ENCODE measurements at places on chromosomes 3 and 15.

- peak; percentile 58 for DNase-seq
Measured at GRCh38 chr15:66704019-66704802, 2.2 kb downstream of the SMAD6 start.

GRCh38 chr15:70109531-70109930, 11.8 kb upstream of the TLE3 start:
- DNase-seq: no peak

DNA sequence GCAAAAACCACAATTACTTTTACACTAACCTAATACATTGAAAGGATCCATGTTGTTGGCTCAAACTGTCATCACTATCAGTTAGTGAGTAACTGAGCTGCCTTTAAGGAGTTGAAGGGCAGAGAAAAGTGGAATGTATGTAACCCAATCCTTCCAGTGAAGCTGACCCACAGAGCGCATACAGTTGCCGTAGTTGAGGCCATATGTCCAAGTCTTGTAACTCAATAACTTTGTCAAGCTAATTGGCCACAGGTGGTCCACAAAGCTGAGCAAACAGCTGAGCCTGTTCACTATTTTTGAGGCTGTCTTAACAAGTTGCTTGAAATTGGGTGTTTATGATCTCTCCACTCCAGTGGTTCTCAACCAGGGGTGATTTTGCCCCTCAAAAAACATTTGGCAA, 169.0 kb upstream of the SLC24A5 start:
- DNase-seq: no peak

- no peak for DNase-seq
Measured at GRCh38 chr3:177424521-177424920, 227.2 kb upstream of the TBL1XR1 start.

- no peak for DNase-seq
Measured at GRCh38 chr15:31843426-31844055, 186.8 kb upstream of the CHRNA7 start.

- no peak for DNase-seq
Measured at GRCh38 chr3:46862369-46863025, 747 bp downstream of the MYL3 start.

- no peak for DNase-seq
Measured at GRCh38 chr3:60650171-60650570, 601.1 kb downstream of the FHIT start.

GRCh38 chr3:14605744-14606143, 45.8 kb upstream of the CCDC174 start:
- no peak for DNase-seq

GRCh38 chr15:81596159-81596865, 222.3 kb upstream of the TMC3 start:
- DNase-seq: no peak

- no peak for DNase-seq
Measured at GRCh38 chr3:50266017-50266416, 2.9 kb upstream of the SEMA3B start.

DNA sequence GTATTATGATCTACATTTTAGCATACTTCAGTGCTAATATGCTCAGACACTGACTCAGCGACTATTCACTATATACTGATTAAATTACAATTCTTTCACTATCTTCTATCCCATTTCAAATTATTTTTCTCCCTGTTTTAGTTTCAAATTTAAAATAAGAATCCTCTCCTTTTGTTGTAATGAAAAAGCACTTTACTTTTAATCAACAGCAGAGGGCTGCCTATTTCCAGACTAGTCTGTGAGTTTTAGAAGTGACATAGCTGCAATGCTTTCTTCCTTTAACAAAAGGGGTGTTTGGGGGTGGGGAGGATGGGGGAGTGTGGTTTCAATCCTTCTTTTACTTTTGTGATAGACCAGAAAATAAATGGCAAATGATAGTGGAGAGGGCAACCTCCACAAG, 2.4 kb downstream of the NEDD4 start:
- no peak for DNase-seq

DNA sequence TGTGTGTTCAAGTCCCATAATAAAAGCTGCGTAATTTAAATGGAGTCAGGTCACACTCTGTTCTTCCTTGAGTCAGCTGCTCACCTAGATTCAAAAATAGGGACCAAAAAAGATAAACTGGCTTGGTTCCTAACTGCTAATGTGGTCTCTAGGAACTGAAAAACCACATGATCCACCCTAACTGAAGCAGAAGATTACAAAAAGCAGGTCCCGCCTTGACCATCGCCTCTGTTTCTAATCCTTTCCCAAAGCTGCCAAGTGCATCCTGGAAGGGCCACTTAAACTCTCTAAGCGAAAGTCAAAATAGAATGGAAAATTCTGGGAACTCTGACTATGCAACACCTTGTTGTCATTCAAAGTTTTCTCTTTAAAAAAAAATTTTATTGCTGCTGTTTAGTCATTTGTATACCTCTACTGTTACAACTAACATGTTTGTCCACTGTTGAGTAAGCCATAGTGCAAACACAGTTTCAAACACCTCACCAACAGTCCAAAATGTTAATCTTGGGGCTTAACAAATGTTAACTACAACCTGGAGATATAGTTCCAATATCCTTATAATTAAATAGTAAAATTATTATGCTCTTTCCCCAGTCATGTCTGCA, 88.9 kb upstream of the THBS1 start:
- DNase-seq: no peak

GRCh38 chr3:28743831-28744230, 395.2 kb upstream of the AZI2 start:
- DNase-seq: no peak

- no peak for DNase-seq
Measured at GRCh38 chr3:76900596-76900995, 139.3 kb upstream of the ROBO2 start.

GRCh38 chr3:133935843-133936769, 40.4 kb upstream of the RAB6B start:
- DNase-seq: no peak

DNA sequence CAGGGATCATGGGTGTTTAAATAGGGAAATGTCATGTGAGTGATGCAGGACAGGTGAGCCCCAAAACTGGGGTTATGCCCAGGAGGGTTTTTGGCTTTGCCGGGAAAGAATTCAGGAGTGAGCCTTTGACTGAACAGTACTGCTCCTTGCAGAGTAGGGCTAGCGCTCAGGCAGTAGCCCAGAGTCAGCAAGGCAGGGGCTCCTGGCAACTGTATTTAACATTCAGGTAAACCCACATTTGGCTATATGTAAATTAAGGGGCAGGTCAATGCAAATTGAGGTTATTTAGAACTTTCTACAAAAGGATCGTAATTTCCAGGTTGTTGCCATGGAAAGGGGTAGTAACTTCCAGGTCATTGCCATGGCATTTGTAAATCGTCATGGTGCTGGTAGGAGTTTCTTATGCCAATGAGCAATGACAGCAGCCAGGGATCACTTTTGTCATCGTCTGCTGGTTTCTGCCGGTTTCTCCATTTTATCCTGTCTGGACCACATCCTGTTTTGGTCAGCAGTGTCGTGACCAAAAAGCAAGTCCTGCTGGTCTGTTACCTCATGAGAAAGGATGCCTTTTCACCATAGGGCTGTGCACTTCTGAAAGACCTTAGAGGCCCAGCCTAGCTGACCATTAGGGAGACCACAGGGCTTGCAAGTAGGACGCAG, 24.3 kb downstream of the MTHFS start:
- DNase-seq: no peak

GRCh38 chr3:124116906-124117305, 125.0 kb upstream of the ROPN1 start:
- no peak for DNase-seq

DNA sequence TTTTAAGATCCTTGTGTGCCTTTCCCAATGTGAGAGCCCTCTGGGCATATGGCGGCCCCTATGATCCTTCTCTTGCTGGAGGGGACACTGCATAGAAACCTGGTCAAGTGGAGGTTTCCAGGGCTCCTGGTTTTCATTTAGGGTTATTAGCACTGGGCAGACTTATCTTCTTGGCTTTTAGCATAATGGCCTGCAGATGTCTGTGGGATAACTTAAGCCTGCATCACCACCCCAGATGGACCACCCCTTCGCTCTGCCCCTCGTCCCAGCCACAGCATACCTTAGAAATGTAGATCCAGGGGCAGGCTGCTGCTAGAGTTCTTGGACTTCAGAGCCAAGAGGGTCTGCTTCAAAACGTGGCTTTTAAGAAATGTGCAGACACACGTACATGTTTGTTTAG, 340.3 kb upstream of the CTDSPL start:
- DNase-seq: no peak

DNA sequence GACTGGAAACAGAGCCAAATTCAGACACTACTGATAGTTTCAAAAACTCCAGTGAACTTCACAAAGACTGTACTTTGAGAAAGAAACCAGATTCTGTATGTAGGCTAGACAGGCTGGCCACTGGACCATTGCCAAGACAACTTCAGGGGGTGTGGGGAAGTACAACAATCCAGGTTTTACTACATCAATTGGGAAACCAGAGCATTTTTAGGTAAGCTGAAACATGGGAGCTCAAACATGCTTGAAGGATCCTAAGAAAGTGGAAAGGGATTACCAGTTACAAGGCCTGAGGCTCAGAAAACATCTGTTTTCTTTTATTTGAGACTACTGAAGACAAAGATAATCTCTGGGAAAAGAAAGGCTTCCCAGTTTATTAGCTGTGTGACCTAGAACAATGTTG, 26.9 kb upstream of the ZNF280D start:
- no peak for DNase-seq

DNA sequence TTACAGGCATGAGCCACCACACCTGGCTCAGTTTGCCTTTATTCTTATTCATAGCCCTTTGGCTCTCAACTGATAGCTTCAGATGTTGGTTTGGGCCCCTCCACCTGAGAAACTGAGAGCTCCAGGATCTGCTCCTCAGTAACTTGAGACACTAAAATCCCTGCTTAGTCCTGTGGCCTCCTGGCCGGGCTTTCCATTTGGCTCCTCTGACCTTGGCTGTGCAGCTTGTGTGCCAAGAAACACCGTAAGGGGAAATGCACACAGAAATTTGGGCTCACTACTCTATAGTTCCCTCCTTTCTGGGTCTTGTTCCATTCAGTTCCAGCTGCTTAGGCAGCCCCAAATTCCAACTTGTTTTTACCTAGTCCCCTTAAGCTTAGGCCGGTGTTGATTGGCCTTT, 24.9 kb downstream of the NIPA2 start:
- no peak for DNase-seq

GRCh38 chr3:29758434-29759322, 477.8 kb downstream of the RBMS3 start:
- no peak for DNase-seq

DNA sequence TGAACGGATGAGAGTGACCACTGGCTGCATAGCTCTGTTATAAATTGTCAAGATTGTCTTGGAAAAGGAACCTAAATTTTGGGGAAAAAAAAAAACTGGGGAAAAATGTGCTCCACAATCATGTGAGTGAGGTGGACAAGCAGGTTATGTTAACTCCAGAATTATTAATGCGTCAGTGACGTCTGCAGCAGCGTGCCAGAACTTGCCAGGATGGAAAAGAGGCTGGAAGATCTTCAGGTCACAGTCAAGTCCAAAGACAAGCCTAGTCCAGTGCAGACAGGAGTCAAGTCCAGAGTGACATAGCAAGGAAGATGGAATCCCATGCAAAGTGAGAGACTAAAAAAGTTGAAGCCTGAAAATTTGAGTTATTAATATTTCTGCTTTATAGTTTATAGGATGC, 140.6 kb downstream of the RYR3 start:
- no peak for DNase-seq

DNA sequence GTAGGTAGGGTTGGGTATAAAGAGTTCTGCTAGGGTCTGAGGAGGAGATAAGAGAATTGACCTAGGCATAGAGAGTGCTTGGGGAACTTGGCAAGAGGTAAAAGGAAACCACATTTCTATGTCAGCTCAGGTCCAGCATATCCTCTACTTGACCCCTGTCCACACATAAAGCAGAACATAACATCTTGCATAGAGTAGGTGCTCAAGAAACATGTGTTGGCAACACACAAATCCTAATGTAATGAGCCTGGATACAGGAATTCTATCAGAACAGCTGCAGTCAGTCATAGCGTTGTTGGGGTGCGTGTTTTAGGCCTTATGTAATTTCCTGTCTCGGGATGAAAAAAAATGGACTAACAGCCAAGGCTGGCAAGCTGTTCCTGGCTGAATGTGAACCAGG, 35.0 kb upstream of the PLCL2 start:
- no peak for DNase-seq

DNA sequence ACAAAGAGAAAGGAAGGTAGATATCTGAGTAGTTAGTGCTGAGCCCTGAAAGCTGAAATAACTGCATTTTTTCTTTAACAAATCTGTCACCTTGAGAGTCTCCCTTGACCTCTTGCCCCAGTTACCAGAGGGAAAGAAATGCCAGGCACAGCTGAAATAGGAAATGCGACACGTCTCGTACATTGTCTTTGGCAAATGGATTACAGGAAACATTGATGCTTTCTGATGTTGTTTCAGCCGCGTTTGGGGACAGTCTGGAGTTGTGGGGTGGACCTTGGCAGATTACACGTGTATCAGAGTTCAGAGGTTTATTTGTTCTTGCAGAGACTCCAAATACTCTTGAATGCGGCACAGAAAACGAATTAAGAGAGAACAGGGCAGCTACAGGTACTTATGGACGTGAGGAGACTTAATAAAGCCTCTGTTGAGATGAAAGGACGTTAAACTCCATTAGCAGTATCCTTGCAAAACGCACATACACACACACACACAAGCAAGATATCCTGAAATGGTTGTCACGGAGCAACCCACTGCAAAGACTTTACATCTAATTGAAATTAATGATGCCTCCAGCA, 272.8 kb upstream of the RORA start:
- no peak for DNase-seq

DNA sequence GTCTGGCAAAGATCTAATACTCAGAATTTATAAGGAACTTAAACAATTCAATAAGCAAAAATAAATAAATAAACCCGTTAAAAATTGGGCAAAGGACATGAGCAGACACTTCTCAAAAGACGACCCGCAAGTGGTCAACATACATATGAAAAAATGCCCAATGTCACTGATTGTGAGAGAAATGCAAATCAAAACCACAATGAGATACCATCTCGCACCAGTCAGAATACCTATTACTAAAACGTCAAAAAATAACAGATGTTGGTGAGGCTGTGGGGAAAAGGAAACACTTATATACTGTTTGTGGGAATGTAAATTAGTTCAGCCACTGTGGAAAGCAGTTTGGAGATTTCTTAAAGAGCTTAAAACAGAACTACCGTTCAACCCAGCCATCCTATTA, 188.0 kb upstream of the MRPL3 start:
- DNase-seq: no peak

DNA sequence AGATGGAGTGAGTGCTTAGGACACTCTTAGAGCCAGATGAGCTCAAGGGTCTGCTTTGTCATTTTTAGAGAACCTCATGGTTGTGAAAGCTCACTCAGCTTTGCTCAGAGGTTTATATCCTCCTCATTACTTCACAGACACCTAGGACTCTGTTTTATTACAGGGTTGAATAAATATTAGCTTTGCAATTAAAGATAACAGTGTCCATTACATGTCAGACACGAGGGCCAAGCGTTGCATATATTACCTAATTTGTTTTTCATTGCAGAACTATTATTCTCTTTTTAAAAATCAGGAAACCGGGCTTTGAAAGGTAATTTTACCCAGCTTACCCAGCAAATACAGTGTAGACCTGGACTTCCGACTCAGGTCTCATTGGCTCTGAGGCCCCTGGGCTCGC, 16.1 kb downstream of the MAP6D1 start:
- DNase-seq: no peak
